ENCODE measurements at places on chromosomes 13 and 19.

- DNase-seq: no peak
Observed at GRCh38 chr13:64568748-64569147, 2661.4 kb downstream of the PCDH9 start.

DNA sequence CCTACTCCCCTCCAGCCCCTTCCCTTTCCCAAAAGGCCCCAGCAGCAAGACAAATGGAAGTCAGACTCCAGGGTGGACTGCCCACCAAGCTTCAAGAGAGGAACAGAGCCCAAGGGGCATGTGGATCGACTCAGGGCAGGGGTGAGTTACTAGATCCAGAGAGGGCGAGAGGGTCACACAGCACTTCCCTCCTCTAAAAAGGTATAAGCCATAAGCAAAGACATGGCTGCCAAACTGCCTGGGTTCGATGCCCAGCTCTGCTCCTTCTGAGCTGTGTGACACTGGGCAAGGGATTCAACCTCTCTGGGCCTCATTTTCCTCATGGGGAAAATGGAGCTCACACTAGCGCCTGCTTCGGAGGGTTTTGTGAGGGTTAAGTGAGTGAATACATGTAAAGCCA lies 3.8 kb downstream of the PPP1R14A start:
- no peak for DNase-seq

- DNase-seq: no peak
Observed at GRCh38 chr19:37511821-37512220, 5.1 kb downstream of the ZNF793 start.

DNA sequence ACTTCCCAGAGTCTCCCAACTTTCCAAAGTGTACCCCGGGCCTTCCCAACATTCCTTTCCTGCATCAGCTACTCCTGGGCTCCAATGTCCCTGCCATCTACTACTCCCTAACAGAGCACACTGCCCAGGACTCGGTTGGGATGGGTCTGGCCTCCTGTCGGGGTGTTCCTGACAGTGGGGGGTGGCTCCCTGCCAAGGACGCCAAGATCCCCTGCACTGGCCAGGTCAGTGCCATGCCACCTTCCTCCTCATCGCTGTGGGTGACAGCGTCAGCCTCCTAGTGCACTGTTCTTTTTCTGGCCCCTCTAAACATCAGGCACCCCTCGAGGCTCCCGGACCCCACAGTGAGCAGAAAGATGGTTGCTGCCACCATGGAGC lies 13.8 kb downstream of the EPS15L1 start:
- DNase-seq: no peak

DNA sequence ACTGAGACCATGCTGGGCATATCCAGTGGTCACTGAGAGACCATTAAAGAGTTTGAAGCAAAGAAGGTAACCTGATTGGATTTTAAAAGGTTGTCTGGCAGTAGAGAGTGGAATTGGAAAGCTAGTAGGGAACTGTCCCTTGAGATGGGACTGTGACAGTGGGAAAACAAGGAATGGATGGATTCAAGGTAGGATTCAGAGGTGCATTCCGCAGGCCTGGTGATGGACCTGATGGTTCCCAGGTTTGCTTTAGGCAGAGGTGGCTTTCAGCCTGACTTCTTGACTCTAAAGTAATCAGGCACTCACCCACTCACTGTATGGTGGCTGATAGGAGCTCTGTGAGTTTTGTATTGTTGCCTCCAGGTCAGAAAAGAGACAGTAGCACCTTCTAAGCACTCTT lies 73.0 kb downstream of the DHRS12 start:
- DNase-seq: no peak

GRCh38 chr19:43560687-43561086 lies 14.6 kb downstream of the XRCC1 start:
- DNase-seq: no peak

- no peak for DNase-seq
Observed at GRCh38 chr13:86864376-86864775, 806.8 kb upstream of the SLITRK5 start.

DNA sequence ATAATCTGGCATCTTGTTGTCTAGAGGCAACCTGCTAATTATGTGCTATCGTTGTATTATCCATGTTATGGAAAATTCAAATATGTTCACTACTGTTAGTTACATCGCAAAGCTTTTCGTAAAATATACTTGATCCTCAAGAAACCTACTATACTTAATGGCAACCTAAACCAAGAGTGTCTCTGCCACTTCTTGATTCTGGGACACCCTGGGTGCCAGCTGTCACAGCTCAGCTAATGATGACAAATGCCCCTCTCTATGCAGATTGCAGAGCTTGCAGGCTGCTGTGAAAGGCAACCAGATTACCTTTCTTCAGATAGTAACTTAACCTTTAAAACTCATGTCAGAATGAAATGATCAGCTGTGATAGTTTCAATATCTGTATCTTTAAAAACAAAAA lies 8.9 kb upstream of the MAB21L1 start:
- DNase-seq: no peak

DNA sequence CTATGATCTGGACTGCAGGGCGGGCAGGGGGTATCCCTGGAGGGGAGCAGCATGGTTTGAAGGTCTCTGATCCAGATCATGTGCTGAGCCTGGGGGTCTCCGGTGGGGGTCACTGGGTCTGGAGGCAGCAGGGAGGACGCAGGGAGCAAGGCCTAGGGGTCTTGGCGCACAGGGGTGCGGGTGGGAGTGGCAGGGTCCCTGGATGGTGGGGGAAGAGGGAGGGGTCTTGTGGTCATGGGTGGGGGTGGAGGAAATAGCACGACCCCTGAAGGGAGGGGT lies 1.9 kb downstream of the BTBD2 start:
- DNase-seq: no peak

- peak; percentile 69 for DNase-seq
Observed at GRCh38 chr19:35030257-35031071, at the start of gene SCN1B. TSS of gene SCN1B (plus strand) at chr19:35030470. CDS start at chr19:35030821, 351 bp downstream.

DNA sequence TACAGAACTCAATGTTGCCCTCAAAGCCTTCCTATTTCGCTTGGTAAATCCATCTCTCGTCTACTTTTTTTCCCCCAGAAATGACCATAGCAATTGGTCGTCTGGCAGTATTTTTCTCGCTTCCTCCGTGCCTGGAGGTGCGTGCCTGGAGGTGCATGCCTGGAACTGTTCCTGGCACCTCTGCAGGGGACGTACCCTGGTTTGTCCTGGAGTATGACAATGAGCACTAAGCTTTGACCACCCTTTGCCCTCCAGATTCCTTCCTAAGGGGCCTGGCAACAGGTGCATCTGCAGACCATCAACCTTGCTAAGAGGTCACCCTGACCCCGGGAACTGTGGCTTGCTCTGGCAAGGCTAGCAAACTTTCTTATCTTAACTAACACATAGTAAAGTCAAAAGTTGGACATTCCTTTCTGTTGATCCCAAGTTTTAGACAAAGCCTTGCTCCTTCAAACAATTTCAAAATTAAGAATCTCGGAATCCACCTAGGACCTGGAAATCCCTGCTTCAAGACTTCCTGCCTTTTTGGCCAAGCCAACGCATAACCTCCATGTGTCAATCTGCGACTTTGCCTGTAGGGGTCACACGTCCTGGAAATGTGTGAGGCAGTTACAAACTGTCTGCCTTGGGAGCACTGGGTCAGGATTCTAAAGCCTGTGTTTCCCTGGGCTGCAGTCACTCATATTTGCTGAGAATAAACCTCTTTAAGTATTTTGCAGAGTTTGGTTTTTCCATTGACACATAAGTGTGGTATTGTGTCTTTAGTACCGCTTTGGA lies 28.8 kb upstream of the TUBGCP3 start:
- peak; percentile 65 for DNase-seq

DNA sequence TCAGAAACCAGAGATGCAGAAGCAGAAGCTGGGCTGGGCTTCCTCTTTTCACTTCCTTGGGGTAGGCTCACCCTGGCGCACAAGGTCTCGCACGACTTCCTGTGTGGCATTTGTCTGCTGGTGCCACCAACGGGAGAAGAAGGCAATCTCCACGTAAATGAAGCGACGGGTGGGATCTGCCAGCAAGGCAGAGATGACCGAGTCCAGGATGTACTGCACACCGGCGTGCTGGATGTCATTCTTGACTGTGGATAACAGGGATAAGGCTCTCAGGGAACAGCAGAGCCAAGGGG lies 1.3 kb downstream of the MAN2B1 start:
- DNase-seq: peak; percentile 68

DNA sequence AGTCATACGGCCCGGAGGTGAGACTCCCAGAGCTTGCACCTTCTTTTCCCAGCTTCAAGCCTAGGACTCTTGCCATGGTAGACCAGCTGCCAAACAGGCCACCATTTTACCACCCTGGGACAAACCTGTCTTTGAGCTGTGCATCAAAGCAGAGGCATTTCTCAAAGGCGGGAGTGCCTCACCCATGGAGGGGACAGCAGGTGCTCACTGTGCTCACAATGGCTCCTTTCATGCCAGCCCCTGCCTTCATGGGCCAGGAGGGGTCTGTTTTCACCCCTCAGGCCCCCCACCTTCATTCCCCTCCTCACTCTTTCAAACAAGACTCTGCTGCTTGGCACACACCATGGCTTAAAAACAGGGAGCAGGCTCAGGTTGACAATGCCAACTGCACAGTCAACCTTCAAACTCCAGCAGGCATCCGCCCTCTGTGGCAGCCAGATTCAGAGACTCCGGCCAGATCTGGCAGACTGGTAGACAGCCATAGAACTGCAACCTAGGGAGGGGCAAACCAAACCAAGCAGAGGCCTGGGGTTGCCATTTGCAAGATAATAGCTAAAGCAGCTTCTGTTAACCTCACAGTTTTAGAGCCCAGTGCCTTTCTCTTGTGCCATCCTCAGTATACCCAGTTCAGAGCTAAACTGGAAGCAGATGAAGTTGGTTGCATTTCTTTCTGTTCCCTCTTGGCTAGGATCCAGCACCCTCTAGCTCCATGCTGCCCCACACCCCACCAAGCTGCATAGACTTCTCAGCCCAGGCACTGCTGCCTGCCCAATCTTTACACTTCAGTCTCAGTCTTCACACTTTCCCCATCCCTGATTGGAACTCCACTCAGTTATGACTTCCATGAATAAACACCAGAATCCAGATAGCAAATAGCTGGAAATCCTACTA lies 93.9 kb upstream of the SPATA13 start:
- no peak for DNase-seq

- DNase-seq: peak; percentile 98
Observed at GRCh38 chr13:35716186-35716585, 239.7 kb upstream of the MAB21L1 start.

- no peak for DNase-seq
Observed at GRCh38 chr19:15438124-15438496, 11.6 kb downstream of the WIZ start.

- DNase-seq: no peak
Observed at GRCh38 chr13:23876265-23876664, 12.9 kb downstream of the MIPEP start.

DNA sequence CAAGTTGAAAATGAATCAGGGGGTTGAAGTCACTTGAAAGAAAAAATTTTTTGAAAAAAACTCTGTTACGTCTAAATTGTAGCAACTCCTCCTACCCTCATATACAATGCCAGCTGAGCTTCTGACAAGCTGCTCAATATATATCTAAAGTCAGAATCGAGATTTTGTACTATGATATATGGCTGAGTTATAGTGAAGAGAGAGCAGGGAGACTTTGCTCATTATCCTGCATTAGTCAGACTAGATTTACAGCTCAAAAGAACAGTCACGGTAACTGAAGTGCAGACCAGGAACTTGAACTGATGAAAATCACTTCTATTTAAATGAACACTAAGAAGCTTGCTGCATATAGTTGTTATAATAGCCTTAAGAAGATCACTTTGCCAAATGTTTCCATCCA lies 153.1 kb downstream of the LACC1 start:
- no peak for DNase-seq

- no peak for DNase-seq
Observed at GRCh38 chr13:110576070-110576394, 14.5 kb upstream of the RAB20 start.

All from muscle of leg (tissue), 16 donors.